Right lobe of liver (tissue), 6 donors: ENCODE measurements at places on chromosomes 5 and 9. TPM values are rescaled to one million over a fixed set of nuclear protein-coding genes. Genes with fewer than 3 reads are reported as not detected.

DNA sequence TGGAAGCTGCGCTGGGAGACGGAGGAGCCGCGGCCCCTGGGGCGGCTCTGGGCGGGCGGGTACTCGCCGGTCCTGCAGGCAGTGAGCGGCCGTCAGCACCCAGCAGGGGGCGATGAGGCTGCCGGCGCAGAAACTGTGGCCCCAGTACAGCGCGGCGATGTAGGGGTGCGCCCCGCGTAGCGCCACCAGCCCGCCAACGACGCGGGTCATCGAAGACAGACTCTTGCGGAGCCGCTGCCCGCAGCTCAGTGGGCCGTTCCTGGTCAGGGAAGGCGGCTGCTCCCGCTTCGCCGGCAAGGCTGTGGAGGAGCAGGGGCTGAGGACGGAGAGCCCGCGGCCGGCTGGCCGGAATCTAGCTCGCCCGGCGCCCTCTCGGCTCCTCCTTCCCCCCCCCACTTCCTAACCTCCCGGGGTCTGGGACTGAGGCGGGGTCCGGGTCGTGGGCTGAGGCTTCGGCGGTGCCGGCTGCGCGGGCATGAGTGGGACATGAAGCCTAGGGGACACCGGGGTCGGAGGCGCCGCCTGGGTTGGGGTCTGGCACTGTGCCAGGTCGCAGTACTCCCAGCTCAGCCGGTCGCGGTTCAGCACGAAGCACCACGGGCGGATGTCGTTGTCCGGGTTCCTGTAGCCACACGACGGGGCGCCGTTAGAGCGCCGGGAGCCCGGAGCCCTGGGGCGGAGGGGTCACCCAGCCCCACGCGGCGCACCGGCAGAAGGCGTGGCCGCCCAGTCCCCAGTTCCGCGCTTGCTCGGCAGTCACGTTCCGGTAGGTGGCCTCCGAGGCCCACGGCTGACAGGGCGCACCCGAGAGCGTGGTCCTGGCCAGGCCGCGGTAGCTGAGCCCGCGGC is 3.6 kb upstream of the PFN3 start:
- DNase-seq = peak; percentile 91

GRCh38 chr5:107806705-107807104 is 136.0 kb upstream of the EFNA5 start:
- DNase-seq = no peak

DNA sequence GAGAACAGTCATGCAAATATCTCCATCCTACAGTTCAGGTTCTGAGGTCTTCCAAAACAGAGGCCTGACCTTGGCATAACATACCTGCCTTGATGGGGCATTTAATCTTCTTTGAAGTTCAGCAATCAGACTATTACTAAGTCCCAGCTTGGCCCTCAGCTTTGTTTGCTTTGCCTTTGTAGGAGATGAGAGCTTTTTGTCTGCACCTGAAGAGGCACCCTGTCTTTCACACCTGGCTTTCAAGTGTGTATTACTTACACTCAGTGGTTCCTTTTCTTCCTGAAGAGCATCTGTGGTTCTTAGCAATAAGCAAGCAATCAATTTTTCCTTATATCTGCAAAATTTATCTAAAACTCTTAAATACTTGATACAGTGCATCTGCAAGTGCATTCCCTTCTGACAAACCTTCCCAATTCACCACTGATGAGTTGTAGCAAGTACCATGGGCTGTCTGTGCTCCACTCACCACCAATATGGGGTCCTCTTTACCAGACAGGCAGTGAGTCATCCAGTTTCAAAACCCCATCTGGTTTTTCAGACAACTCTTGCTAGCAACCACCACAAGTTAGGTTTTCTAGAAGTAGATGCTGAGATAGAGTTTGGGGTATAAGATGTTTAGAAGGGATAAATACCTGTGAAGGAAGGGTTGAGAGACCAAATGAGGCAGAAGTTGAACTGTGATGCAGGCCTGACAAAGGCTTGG is 100.2 kb downstream of the HINT1 start:
- DNase-seq = no peak

GRCh38 chr5:137778772-137779564 is 24.8 kb upstream of the HNRNPA0 start:
- DNase-seq = no peak

- DNase-seq = no peak
These were observed 56.2 kb downstream of the ABHD17B start for GRCh38 chr9:71854811-71855210.

DNA sequence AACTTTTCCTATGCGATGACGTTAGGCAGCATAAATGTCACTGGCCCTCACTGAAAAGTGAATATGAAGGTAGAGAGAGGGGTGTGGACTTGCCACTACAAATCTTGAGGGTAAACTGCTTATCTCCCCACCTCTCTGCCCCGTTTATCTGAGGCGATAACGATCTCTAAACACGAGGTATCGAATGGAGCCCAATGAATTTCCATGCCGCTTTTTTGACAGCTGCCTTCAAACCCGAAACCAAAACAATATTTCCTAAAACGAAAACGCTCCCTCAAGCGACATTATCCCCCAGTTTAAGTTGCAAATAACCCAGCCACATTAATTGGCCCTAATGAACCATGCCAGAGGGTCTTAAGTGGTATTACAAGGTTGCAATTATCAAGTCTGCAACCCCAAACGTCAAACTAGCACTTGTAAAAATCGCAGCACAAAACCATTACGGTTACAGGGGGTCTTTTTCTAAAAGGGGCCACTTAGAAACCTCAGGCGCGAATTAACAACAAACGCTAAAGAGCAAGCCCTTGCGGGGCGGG is 1.4 kb downstream of the NR3C1 start:
- no peak for DNase-seq

DNA sequence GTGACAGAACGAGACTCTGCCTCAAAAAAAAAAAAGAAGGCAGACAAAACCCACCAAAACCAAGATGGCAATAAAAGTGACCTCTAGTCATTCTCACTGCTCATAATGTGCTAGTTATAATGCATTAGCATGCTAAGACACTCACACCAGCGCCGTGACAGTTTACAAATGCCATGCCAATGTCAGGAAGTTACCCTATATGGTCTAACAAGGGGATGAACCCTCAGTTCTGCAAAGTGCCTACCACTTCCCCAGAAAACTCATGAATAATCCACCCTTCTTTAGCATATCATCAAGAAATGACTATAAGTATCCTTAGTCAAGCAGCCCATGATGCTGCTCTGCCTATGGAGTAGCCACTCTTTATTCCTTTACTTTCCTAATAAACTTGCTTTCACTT is 4.7 kb upstream of the BICD2 start:
- DNase-seq = no peak

- DNase-seq = no peak
These were observed 17.5 kb upstream of the SEMA4D start for GRCh38 chr9:89515416-89515815.

GRCh38 chr5:61964201-61964600 is 341.8 kb upstream of the KIF2A start:
- DNase-seq = no peak

- DNase-seq = no peak
These were observed 211.3 kb upstream of the HAPLN1 start for GRCh38 chr5:83931969-83932368.

- DNase-seq = no peak
These were observed 361.4 kb upstream of the POU5F2 start for GRCh38 chr5:94102849-94103248.

- no peak for DNase-seq
These were observed 87.2 kb downstream of the MTAP start for GRCh38 chr9:21889673-21890072.

- no peak for DNase-seq
These were observed 10.5 kb upstream of the TRIM36 start for GRCh38 chr5:115180165-115180709.

GRCh38 chr9:87661241-87661640 is 64.7 kb upstream of the CTSL start:
- DNase-seq = no peak

DNA sequence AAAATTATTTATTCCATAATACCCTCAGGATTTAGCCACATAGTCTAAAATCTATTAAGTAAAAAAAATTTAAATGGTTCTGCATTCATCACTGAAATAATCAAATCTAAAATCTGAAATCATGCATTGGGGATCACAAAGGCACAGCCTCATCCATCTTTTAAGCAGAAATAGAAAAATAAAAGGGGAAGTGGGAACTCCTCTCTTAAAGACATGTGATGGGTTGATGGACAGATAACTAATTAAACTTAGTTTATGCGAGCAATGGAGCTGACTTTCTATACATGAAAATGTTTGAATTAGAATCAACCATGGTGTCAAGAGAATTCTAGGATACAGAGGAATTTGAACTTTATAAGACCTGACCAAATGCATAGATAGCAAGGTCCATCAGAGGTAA is 170.5 kb downstream of the GABRB2 start:
- DNase-seq = no peak

DNA sequence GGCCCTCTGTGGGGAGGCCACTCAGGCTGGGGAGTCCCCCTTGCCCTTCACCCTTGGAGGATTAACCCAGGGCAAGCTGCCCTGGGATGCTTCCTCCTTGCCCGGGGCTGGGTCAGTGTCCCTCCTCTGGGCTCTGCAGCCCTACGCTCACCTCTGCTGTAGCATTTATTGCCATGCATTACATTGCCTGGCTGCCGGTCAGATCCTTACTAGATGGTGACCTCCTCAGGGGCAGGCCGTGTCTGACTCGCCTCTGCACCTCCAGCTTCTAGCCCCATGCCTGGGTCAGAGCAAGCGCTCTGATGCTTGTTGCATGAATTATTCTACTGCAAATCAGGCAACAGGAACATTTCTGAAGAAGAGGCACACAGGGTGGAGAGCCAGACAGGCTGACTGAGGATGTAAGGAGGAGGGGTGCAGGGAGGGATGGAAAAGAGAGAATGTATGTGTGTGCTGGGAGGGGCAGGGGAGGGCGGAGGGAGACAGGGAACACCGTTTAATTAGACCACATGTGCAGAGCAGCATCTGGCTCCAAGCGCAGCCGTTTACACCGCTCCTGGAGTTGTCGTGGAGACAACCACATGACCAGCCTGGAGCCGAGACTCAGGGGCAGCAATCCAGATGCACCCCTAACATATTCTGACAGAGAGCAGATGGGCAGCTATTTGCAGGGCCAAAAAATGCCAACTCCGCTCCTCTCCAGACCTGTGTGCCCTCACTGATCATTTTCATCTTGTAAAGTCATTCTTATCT is 117.0 kb downstream of the CRB2 start:
- no peak for DNase-seq

GRCh38 chr5:83914199-83914598 is 193.5 kb upstream of the HAPLN1 start:
- no peak for DNase-seq

DNA sequence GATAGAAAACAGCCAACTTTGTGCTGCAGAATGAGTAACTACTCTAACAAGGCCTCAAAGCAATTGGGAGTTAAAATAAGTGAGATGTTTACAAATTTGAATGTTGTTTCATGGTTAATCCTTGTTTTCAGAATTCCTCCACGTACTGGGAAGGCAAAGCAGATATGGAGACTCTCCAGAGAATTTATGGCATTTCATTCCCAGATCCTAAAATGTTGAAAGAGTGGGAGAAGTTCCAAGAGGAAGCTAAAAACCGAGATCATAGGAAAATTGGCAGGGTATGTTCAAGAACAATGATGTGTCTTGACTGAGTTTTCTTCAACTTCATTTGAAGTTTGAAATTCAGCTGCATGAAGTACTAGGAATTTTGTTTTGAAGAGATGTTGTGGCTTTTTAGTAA is 16.4 kb downstream of the TARS1 start:
- no peak for DNase-seq

DNA sequence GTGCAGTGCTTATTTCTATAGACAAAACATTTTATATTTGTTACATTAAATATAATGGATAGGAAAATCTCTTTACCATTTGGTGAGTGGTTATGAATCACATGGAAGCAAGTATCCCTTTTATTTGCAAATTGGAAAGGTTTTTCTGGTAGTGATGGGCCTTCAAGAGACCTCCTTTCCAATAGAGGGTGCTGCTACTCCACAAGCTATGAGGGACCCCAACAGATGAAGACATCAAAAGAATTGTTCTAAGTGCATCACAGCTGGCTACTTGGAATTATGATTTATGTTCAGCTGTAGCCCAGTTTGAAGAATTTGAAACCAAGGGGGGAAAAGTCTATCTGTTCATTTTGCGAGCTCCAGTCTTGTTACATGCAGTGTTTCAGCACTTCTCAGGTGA is 493.7 kb upstream of the SGCD start:
- DNase-seq = no peak

DNA sequence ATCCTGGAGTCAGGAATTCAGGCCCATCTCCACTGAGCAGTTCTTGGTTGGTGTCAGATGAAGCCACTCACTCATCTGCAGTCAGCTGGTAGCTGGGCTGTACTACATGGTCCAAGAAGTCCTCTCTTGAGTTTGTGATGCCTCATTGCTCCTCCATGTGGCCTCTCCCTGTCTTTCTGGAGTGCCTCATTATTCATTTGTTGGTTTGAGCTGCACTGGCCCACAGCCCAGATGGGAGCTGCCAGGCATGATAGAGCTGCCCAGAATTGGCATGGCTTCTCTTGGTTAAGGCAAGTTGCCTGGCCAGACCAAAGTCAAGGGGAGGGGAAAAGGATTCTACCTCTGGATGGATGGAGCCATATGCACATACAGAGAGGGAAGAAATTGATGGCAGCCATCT is 8.0 kb downstream of the PTCD2 start:
- DNase-seq = peak; percentile 58

DNA sequence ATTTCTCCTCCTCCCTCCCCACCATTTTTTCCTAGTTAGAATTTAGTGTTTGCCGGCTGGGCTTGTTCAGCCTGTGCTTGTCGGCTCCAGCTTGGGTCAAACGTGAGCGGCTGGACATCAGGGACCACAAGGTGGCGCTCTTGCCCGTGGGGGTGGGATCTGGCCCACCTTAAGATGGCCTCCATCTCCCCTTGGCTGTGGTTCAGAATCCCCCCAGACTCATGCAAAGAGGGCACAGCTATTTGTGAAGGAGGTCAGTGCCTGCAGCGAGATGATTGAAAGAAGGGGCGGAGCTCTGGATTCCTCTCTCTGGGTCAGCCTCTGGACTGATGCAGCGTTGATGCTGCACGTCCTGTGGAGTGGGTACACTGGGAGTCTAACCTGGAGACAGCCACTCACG is 283.3 kb upstream of the TUT7 start:
- DNase-seq = peak; percentile 27

DNA sequence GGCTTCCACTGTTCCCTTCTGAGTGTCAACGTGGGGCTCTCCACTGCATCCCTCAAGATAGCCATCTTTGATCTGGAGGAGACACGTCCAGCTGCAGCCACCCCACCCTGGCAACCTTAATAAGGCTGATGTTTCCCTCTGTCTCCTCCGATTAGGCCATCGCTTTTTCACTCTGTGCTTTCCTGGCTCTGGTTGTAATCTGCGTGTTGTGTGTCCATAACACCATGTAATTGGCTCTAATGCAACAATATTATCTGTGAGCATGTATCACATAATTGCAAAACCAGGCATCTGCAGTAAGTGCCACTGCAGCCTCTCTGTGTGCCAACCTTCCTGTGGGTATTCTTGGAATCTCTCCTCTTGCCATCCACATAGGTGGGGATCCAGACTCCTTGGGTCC is 249.9 kb upstream of the PANK3 start:
- DNase-seq = no peak

RXRA gene
- 146 TPM for total RNA-seq

SLC4A9 gene
- not detected for total RNA-seq

PGM5 gene
- total RNA-seq = 3.5 TPM

IL4 gene
- total RNA-seq = not detected

SLC45A2 gene
- total RNA-seq = 2.3 TPM

LRRC19 gene
- 2.6 TPM for total RNA-seq

ESM1 gene
- 0.31 TPM for total RNA-seq

SLC34A1 gene
- total RNA-seq = not detected

EPB41L4A gene
- 3.9 TPM for total RNA-seq

TBCA gene
- 92.1 TPM for total RNA-seq

C8G gene
- 248 TPM for total RNA-seq
